Type B pancreatic cell (in vitro differentiated cells): ENCODE measurements at places on chromosomes 3 and 15.
A peak's percentile ranks its signal among the peaks of the same experiment; 100 is the strongest.

DNA sequence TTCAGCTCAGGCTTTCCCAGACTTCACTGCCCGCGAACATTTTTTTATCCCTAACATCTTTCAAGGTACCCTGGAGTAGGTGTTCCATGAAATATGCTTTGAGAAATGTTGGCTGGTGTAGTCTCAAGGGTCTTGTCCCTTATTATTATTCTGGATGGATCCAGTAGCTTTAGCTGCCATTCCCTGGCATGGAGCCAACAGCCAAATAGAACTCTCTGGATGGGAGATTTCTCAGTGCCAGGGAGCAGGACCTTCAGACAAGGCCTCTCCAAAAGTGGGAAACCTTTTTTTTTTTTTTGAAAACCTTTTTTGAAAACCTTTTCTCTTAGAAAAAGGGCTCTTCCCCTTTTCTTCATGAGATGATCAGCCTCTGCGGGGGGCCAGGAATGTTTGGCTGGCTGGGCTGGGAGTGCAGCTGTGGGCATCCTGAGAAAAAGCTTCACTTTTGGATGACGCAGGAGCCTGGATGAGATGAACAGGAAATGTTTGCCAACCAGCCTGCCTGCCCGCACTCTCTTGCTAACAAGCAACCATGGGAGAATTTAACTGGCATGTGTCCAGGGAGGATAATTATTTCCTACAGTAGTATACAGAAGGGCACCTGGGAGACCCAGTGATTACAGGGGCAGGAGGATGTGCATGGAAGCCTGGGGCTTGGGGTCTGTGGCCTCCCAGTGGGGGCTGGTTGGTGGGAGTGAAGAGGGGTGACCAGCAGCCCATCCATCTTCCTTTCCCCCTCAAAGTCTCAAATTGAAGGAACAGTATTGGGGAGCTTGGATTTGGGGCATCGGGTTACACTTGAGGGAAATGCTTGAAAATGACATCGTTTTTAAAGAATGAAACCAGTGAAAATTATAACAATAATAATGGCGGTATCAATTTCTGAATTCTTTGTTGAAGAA is 109.1 kb upstream of the LRIG1 start:
- no peak for DNase-seq

- DNase-seq, result no peak
Measured at GRCh38 chr3:3464131-3464530, 284.6 kb upstream of the CRBN start.

DNA sequence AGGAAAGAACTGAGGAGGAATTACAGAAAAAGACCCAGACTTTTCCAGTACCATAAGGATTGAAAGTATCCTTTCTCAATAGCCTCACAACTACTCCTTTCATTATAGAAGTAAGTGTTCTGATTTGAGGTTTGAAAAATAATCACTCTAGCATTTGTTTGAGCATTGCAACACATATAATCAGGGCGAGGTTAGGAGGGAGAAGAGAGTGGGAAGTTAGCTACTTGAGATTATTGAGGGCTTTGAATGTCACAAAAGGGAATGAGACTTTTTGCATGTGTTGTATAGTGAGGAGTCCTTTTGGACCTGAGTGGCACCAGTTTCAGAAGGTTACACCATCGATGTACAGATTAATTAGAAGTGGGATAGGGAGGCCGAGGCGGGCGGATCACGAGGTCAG is 65.2 kb upstream of the TNIK start:
- no peak for DNase-seq

DNA sequence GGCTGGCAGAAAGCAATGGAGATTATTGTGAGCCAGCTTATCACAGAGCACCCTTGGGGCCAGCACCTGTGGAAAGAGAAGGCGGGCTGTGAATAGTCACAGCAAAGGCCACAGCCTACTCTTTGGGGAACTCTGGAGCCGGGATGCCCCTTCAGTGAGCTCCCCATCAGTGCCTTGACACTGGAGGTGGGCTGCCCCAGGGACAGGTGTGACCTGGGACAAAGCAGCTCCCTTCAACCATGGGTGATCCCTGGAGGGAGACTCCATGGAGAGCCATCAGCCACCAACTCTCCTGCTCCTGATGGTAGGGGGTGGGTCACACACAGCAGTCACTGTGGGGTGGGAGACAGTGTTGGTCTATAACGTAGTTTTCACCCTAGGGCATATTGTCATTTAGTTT is 5.8 kb downstream of the TTC21A start:
- no peak for DNase-seq

DNA sequence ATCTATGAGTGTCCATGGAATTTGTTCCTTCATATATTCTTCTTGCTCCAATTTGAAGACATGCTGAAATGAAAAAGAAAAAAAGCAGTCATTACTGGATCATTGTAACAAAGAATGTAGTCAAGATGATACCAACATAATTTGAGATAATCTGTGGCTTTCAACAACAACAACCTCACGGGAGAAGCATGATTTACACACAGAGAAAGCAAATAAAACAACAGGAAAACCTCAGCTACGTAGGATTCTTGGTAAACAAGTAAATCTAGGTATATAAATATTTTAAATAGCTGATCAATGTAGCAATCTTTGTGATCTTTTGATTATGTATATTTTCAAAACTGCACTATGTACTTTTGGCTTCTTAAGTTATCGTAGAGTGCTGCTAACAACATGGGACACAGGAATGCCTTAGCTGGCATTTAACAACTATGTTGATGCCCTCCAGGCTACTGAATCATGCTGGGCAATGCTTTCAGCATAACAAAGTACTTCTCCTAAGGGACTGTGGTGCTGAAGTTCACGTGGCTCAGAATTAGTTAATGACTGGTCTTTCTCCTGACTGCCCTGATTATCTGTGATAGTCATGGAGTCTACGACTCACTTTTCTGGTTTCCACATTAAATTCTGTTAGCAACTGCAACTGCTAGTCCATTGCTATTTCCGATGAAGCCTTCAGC is 96.5 kb upstream of the MYO5C start:
- no peak for DNase-seq

- DNase-seq, result no peak
Measured at GRCh38 chr3:187112934-187113793, 26.1 kb downstream of the RPL39L start.

DNA sequence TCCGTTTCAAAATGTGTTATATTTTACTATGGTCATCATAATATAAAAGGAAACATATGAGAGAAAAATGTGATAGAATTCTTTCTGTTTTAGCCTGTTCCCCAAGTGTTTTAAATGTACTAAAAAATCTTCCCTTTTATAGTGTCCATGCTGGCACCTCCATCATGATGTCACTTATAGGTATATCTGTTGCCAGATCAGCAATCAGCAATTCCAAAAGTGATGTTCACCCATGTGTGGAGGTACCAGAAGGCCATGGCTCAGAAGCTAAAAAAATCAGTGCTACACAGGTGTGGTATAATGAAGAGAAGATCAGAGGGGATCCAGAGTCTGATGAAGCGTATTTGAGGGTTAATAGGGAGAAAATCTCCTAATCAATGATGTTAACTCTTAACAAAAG is 1.1 kb upstream of the GPR15 start:
- DNase-seq, result no peak

- DNase-seq, result no peak
Measured at GRCh38 chr15:80068578-80068977, 9.1 kb downstream of the ZFAND6 start.

DNA sequence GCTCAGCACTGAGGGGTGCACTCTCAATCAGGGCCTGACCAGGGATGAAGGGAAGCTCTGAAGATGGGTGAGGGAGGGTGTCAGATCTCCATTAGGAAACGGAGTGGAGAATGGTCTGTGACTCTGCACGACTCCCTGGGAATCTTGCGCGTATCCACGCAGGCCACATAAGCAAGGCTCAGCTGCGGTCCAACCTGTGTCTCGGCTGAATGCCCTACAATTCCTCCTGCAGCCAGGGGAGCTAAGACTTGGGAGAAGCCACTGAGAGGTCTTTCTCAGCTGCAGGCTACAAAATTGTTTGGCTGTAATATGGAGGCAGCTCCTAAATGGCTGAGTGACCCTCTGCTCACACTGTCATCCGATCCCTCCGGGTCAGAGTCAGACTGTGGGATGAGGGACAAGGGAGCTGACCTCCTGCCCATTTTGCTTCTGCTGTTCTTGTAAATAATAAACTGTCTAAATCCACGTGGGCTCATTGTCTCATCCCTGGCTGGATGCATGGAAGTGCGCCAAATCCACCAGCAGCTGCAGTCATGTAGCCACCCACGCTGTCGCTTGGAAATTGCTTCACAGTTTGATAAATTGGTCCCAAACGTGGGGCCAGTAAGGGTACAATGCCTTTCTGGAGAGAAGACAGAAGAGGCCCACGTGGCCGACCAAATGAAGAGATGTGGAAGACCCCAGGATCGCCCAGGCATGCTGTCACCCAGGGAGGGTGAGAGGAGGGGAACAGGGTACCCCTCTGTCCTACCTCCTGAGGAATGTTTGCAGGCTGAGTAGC is 30.5 kb downstream of the ALS2CL start:
- DNase-seq, result no peak

GRCh38 chr3:197292083-197292646 is 6.2 kb downstream of the DLG1 start:
- DNase-seq, result no peak

- DNase-seq, result no peak
Measured at GRCh38 chr3:78268716-78269668, 1229.1 kb downstream of the ROBO2 start.

DNA sequence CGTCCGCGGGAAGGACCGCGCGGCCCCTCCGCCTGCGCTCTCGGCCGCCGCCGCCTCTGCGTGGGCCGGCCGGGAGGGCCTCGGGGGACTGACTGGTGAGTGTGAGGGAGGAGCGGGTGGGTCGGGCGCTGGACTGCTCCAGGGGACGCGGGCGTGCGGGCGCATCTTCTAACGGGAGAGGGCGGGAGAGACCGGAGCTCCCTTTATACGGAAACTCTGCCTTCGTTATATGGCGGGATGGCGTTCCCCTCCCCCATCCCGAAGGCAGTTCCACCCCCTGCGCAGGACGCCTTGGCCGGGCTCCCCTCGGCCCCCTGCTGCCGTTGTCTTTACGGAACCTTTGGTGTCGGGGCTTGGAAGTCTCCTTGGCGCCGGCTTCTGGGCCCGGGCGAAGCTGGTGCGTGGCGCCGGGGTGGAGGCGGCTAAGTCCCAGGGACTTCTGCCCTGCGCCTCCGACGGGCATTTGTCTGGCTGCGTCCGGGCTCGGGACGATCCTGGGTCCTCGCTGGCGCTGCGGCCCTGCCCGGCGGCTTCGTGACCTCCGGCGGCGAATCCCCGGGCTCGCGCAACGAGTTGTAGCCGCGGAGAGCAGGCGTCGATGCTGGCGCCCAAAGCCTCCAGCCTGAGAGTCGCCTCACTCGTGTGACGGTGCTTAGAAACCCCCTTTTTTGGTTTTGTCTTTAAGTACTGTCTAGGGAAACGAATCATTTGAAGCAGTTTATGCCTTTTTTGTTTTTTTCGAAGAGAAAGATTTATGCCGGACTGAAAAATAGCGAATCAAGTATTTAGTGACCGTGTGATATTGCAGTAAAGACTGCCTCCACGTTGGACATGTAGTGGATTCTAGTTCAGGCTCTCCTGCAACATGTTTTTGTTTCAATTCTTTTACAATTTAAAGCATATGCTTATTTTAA is 623 bp downstream of the ZNF639 start:
- peak; percentile 76 for DNase-seq

DNA sequence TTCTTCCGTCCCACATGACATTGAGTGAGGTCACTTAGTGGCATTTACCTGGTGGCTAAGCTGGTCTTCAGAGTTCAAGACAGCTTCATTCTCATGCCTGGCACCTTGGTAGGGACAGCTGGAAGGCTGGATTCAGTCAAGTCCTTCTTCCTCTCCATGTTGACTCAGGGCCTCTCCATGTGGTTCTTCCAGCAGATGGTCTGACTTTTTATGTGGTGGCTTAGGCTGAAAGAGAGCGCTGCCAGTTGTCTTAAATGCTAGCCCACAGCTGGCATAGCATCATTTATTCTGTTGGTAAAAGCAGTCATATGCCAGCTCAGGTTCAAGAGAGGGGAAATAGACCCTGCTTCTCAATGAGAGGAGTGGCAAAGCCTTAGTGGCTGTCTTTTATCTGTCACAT is 53.0 kb upstream of the CTDSPL start:
- DNase-seq, result no peak

- DNase-seq, result no peak
Measured at GRCh38 chr3:150407808-150408220, 284 bp upstream of the TSC22D2 start.

DNA sequence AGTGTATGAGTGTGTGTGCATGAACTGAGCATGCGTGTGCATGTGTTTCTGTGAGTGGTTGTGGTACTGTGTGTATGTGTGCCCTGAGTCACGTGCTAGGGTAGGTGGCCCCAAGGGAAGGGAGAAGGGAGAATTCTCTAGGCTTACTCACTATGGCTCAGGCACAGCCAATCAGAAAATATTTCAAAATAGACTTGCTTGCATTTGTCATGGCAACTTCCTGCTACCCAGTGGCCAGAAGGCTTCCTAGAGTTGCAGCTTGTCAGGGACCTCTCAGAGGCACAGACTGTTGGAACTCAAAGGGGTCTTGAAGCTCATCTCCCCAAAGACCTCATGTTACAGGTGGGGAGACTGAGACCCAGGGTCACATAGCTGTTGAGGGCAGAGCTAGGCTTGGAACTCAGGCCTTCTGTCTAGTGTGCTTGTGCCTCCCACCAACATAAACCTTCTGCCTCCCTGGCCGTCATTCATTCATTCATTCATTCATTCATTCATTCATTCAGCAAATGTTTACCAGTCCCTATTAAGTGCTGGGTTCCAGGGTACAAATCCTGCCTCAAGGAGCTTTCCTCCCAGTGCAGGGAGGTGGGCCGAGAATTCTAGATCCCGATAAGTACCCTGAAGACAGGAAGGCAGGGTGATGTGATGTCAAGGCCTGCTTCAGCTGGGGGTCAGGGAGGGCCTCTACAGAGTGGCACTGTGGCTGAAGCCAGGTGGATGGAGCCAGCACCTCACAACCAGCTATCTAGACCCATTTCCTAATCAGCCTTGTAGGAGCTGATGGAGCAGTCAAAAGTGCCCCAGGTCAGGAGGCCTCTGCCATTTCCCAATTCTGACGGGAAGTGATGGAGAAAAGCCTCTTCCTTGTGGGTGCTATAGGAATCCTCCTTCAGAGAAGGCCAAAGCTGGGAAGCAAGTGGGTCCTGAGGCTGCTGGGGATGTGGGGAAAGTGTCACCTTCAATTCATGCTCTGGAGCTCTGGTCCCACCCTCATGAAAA is 10.9 kb upstream of the RFT1 start:
- DNase-seq, result no peak

DNA sequence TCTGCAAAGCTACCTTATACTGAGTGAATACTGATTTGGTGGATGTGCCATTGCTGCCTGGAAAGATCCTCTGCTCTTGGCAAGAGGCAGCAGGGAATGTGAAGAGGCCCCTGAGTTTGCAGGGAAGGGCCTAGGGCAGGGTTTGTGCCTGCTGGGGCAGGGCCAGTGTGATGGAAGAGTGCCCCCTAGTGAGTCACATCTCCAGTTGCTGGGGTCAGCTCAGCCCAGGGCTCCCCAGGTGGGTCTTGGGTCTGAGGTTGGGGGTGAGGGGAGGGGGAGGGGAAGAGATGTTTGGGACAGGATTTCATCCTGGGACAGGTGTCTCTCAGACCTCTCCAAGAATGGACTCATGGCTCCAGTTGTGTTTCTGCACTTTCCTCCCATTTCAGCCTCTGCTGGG is 4.1 kb upstream of the AMOTL2 start:
- no peak for DNase-seq
